ENCODE measurements at places on chromosomes 1 and 21.

DNA sequence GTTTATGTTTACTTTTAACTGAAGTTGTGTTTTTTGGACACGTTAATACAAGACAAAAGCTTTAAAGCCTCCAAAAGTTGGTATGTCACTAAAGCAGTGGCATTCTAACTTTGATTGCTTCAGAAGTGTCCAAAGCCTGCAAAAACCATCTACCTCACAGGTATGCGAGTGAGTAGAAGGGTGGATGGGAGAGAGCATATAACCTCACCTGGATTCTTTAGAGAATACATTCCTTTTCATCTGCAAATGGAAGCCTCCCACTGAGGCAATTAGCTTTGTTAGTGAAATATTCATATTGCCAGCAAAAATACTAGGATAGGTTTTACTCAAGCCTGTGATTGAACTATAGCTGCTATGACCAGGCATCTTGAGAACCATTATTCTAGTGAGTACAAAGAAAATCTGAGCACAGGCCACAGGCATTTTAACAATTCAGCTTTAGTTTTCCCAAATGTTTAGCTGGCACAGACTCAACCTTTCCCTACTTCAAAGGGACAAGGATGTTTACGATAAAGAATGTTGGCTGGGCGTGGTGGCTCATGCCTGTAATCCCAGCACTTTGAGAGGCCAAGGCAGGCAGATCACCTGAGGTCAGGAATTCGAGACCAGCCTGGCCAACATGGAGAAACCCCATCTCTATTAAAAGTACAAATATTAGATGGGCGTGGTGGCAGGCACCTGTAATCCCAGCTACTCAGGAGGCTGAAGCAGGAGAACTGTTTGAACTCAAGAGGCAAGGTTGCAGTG, 39.7 kb downstream of the MAP3K21 start:
- DNase-seq = no peak

DNA sequence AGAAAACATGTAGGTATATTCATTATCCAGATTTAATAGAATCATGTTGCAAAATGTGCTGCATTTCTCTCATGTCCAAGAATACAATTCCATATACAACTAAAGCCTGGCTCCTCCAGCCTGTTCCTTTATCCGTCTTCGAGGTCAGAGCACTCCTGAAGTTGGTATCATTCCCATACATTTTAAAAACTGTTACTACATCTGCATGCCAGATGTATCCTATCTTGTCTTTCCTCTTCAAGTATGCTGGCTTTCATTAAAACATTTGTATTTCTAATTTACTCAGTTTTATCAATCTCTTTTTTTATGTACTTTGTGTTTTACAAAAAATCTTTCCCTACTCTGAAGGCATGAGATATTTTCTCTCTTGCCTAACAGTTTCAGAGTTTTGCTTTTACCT, 536.6 kb upstream of the USP24 start:
- no peak for DNase-seq

DNA sequence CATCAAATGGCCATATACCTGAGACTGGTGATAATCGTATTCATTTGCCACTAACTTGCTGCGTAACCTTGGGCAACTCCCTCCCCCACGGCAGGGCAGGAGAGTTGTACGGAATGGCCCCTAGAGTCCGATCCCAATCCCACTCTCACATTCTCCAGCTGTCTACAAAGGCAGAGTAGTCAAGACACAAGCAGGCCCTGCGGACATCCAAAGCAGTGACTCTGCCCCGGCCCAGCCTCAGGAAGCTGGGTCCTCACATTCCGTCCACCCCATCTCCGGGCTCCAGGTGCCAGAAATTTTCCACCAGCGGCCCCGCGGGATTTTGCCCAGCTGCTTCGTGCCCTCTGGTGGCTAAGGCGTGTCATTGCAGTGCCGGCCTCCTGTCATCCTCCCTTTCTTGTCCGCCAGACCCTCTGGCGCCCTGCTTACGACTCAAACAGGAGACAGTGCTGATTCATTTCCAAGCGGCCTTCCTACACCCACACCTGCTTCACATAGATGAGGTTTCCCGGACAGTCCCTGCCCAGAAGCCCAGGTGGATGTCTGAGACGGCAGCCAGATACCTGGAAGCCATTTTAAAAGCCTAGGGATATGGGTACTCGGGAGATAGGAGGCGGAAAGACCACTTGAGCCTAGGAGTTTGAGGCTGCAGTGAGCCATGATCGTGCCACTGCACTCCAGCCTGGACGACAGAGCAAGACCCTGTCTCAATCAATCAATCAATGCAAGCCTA, 2.9 kb upstream of the S100A2 start:
- DNase-seq = peak; percentile 81

DNA sequence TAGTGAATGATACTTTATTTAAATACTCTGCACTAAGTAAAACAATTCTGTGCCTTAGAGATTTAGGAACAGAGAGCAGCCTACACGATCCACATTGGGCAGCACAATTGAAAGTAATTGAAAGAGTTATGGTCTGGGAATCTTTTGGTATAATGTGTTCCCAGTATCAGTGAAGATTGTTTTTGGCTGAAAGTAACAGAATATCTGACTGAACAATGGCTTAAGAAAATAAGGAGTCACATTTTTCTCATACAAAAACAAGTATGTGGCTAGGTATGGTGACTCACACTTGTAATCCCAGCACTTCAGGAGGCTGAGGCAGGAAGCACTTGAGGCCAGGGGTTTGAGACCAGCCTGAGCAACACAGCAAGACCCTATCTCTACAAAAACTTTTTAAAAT, 306.2 kb downstream of the NFIA start:
- DNase-seq = no peak

- peak; percentile 17 for DNase-seq
These were observed 306.2 kb downstream of the TTLL7 start for GRCh38 chr1:83692524-83693381.

- DNase-seq = peak; percentile 15
These were observed 37.4 kb downstream of the VANGL1 start for GRCh38 chr1:115679141-115679611.

DNA sequence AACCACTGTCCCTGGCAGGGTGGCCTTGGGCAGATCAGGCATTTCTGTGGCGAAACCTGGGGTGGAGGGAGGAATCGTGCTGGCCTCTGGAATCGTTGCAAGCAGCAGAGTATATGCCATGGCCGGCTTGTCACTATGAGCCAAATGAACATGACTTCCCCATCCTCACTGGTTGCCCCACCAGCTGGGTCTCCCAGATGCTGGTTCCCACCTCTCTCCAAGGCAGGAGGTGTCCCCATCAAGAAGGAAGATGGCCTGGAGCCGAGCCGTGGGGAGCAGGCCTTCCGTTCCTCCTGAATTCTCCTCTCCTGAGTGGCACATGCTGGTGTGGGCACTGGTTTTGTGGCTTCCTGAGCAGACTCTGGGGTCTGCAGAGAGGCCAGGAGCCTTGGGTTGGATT, 60.2 kb upstream of the ACTRT2 start:
- DNase-seq = no peak

- no peak for DNase-seq
These were observed 635.2 kb downstream of the SMYD3 start for GRCh38 chr1:245871915-245872314.
